ENCODE measurements at places on chromosomes 12 and 14.

DNA sequence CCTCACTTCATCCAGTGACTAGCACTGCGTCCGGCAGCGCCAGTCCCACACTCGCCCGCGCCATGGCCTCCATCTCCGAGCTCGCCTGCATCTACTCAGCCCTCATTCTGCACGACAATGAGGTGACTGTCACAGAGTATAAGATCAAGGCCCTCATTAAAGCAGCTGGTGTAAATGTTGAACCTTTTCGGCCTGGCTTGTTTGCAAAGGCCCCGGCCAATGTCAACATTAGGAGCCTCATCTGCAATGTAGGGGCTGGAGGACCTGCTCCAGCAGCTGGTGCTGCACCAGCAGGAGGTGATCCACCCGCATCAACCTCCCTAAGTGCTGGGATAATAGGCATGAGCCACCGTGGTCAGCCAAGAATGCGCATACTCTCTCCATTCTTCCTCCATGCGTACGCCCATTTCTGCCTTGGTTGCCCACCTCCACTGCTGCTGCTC, 59.9 kb downstream of the IRF2BPL start:
- DNase-seq, result no peak

GRCh38 chr14:90609376-90609775, 206.9 kb downstream of the TTC7B start:
- DNase-seq, result no peak

GRCh38 chr14:96792003-96792402, 5.2 kb upstream of the VRK1 start:
- DNase-seq, result no peak

- DNase-seq, result no peak
These were observed 1.9 kb upstream of the GNB3 start for GRCh38 chr12:6838854-6839253.

- DNase-seq, result no peak
These were observed 24.3 kb downstream of the NCKAP5L start for GRCh38 chr12:49803693-49804450.

GRCh38 chr14:31128601-31129526, 78.7 kb downstream of the HECTD1 start:
- DNase-seq, result no peak

DNA sequence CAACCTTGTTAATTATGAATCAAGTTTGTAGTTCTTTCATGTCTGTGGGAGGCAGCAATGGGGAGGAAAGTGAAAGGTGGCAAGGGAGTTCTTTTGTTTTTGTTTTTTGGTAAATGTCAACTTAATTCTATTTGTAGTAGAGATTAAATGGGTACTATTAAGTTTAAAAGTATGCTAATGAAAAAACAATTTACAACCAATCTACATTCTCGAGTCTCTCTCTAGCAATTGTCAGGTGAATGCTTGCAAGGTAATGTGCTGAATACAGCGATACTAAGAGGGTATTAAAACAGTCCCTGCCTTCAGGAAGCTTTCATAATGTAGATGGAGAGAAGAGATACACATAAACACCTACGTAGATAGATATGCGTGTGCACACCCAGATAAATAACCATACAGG, 1.6 kb upstream of the DACT1 start:
- DNase-seq, result no peak

- peak; percentile 78 for DNase-seq
These were observed 11.1 kb upstream of the NINJ2 start for GRCh38 chr12:674272-674781.

DNA sequence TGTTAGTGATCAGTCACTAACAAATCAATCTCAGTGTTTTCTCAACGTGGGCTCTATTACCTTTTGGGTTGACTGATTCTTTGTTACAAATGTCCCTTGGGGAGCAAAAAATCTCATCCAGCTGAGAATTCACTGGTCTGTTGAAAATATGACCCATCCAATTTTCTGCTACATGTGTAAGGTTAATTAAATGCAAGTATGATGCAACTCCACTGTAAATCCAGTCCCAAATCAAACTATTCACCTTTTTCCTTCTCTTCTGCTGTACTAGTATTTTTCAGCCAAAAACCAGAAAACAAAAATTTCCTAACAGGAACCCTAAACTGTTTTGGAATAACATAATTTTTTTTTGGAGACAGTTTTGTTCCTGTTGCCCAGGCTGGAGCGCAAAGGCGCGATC, 2.2 kb downstream of the ERH start:
- no peak for DNase-seq

DNA sequence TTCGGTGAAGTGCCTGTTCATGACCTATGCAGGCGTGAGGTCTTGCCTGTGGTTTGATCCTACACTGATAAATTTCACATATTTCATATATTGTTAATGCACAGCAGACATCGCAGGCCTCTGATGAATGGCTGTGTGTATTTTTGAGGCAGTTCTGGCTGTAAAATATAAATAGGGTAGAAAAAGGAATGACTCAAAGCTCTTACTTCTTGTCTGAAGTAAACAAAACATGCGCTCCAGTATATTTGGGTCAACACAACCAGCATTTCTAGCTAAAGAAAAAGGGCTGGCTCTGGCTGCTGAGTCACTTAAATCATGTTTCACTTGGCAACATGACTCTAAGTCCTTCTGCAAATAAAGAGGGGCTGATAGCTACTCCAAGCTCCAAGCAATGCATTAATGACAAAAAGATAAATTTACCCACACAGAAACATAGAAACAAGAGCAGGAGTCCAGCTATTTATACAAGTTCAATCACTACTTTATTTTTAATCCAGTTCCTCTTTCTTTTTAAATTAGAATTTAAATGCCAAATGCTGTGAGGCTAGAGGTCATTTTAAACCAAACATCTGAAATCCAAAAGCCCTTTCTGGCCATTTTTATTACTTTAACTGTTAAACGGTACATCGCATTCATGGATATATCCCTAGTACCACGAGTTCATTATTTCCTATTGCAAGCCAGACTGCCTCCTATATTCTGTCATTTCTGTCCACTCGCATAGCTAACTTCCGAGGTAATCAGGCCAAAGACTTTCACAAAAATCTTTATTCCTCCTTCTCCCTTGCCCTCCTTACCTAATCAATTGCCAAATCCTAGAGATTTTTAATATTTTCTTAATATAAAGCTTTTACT, 54.3 kb upstream of the TMCC3 start:
- no peak for DNase-seq

DNA sequence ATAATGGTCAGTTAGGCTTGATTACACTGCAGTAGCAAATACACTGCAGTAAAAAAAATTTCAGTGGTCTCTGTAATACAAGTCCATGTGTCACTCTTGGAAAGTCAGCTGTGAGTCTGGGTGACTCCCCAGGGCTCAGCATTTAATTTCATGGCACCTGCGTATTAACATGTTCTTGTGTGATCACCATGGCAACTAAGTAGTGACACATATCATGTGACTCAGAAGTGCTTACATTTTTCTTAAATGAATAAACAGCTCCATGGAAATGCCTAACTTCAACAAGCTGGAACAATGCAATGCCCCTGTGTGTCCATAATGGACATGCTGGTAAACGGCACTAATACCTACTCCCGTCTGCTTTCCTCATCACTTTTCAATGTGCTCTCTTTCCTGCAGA, 88.5 kb upstream of the ANO4 start:
- DNase-seq, result no peak

GRCh38 chr14:75322746-75323145, 44.1 kb downstream of the FOS start:
- DNase-seq, result no peak

GRCh38 chr14:104250175-104250574, 111.8 kb downstream of the KIF26A start:
- DNase-seq, result no peak

DNA sequence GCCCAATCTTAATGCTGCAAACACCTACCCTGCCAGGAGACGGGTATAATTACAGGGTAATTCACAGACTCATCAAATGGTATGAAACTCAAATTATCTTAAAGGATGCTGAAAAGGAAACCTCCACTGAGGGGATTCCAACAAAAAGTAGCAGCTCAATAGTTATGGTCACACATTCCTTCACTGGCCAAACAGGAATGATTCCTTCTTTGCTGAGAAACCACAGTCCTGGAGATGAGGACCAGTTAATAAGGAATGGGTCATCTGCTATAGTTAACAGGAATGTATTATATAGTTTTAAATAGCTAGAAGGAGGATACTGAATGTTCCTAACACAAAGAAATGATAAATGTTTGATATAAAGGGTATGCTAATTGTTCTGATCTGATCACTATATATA, 136.9 kb downstream of the STXBP6 start:
- no peak for DNase-seq

- DNase-seq, result no peak
These were observed 62.6 kb downstream of the SLC24A4 start for GRCh38 chr14:92385561-92385960.

DNA sequence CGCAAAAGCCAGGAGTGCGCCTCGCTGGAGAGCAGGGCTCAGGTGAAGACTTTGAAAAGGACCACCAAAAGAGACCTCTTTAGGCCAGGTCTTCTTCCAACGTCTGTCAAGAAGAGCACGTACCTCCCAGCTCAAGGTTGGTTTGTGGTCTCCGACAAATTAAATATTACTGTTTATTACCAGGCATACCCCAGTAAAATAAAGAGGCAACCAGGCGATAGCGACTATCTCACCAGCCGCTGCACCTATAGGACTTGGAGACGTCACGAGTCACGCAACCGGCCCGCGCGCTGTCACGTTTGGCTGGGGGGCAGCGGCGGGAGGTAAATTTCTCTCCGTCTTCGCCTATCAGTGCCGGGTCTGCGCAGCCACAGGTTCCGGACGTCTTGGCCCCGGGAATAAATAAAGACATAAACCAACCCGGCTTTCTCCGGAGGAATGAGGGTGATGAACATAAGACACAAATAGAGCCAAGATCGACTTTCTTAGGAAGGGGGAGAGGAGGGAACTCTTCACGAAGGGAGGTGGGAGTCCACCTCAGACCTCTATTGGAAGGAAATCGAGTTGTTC, 2.0 kb upstream of the TBX5 start:
- DNase-seq, result no peak

DNA sequence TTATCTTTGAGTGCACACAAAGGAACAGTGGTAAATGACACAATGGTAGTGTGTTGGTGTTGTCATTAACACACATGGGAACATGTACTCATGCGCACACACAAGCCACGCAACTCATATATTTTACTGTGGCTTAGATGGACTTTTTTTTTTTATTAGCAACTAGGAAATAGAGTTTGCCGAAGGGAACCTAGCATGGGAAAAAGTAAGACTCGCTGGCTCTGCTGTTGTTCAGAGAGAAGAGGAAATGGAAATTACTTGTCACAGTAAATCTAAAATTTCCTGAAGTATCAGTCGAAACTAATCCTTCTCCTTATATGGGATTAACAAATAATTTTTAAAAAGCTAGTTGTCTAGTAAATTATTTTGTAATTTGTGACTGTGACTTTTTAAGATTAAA, 33.7 kb upstream of the IL22 start:
- DNase-seq, result no peak

DNA sequence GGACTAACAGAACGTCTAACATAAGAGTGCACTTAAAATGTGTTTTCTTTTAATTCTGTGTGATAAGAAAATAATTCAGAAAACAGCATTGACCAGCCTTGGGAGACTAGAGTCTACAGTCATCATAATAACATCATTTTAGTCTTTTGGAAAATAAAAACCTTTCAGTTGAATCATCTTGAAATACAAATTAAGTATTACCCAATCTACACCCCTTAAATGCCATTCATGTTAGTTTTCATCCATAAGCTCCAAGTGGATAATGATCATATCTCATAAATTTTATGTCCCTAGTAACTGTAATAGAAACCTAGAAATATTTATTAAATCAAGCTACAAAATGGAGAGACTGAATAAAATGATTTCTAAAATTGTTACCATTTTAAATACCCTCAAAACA, 32.4 kb downstream of the EPS8 start:
- no peak for DNase-seq

DNA sequence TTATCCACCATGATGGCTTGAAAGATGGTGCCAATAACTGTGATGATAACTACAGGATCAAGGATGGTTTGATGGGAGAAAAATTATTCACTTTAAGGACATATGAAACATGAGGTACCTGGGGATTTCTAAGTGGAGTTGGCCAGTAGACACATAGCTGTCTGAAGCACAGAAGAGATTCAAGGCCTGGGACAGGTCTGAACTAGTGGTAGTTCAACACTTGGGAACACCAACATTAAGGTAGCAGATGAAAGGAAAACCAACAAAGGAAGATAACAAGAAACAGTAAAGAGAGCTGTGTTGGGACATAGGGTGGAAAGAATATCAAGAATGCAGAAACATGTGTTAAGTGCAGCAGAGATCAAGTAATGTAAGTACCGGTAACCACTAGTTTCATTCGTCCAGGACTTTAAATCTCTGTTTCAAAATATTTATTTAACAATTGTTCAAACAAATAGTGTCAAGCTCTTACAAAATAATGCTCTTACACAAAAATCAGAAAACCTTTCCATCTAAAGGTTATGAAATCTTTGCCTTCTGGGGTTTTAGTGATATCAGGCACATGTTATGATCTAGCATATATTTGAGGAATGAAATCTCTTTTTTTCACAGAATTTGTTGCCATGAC, 104.7 kb downstream of the ST8SIA1 start:
- DNase-seq, result no peak

GRCh38 chr12:117857632-117858612, 110.9 kb downstream of the KSR2 start:
- DNase-seq, result peak; percentile 47

- no peak for DNase-seq
These were observed 43.9 kb downstream of the PPP4R3A start for GRCh38 chr14:91466192-91466591.

DNA sequence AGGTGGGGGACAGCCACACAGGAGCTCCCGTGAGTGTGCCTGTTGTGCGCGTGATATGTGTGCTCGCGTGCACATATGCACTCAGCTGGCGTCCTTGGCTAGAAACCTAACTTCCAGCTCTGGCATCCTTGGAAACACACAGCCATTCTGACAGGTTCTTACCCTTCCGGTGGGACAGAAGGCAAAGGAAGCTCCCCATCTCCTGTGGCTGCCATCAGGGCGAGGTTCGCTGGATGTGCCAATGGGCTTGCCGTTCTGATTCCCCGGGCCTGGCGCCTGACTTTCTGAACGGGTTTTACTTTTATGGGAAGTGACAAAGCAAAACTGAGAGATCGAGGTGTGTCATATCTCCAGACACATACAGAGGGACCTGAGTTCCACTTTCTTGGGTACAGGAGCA, 124.7 kb downstream of the PAPOLA start:
- no peak for DNase-seq

DNA sequence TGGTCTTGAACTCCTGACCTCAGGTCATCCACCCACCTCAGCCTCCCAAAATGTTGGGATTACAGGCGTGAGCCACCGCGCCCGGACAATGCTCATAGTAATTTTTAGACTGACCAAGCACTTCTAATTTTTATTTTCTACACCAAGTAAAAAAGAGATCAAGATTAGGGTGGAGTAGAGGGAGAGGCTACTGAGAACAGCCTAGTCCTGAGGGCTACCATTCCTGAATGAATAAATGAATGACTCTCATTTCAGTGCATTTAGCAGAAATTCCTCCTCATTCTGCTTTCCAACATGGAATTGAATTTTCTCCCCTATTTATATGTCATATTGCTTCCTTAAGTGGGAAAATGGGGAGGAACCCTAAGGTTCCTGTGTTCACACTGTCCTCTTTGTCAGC, 26.4 kb downstream of the BBOF1 start:
- no peak for DNase-seq

All from CD8-positive, alpha-beta T cell (primary cell).